ENCODE measurements at places on chromosomes 2 and 18.

- no peak for DNase-seq
Observed at GRCh38 chr2:201852878-201853415, 46.6 kb downstream of the CDK15 start.

DNA sequence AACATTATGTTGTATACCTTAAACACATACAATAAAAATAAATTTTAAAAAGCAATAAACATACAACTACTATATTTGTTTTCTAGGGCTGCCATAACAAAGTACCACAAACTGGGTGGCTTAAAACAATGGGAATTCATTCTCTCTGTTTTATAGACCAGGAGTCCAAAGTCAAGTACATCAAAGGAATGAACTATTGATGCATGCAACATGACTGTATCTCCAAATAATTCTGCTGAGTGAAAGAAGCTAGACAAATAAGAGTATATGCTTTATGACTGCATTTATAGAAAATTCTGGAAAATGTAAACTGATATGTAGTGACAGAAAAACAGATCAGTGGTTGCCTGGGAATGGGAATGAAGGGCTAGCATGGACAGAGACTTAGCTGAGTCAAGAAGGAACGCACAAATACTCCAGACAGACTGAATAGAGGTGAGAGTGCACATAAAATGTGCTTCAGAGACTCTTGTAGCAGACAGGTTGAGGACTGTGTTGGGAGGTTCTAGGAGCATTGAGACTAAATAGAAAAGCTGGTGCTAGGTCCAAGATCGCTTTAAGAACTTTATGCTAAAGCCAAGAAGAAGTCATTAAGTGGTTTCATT lies 11.0 kb upstream of the PLA2R1 start:
- DNase-seq, result no peak

GRCh38 chr2:177731384-177731783 lies 338.8 kb downstream of the AGPS start:
- no peak for DNase-seq

- no peak for DNase-seq
Observed at GRCh38 chr2:129058981-129059380, 740.3 kb upstream of the HS6ST1 start.

GRCh38 chr2:28576714-28577113 lies 80.9 kb downstream of the PLB1 start:
- no peak for DNase-seq

- DNase-seq, result no peak
Observed at GRCh38 chr18:34467058-34467457, 242.3 kb upstream of the NOL4 start.

DNA sequence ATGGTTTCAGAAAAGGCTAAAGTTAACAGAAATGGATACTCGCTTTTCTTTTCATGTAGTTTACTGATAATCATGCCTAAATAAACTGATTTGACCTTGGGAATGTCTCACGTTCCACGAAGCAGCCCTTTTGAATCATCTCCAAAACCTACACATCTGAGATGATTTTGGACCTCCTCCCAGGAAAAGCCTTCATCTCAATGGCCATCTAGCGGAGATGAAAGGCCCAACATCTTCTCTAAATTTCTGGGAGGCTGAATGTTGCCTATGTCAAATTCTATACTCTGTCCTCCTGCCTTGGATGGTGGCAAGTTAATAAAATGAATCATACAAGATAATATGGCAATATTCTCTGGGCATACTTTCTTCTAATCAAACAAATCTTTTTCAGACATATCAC lies 448.5 kb downstream of the ZEB2 start:
- no peak for DNase-seq

DNA sequence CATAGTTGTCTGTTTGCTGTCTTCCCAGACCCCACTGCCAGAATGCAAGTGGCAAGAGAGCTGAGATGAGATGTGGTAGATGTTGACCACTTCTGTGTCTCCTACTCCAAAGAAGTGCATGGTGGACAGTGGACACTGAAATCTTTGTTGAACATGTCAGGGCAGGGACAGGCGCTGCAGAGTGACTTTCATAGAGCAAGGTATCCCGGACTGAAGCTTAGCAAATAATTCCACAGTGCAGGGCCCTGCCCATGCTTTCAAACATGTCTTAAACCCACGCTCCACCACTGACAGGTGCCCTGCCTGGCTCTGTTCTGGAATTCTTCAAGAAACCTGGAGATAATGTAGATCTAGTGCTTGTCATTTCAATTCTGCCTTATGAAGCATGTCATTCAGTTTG lies 470.5 kb upstream of the ID2 start:
- no peak for DNase-seq

- DNase-seq, result no peak
Observed at GRCh38 chr2:218745559-218746469, 35.2 kb downstream of the TTLL4 start.

DNA sequence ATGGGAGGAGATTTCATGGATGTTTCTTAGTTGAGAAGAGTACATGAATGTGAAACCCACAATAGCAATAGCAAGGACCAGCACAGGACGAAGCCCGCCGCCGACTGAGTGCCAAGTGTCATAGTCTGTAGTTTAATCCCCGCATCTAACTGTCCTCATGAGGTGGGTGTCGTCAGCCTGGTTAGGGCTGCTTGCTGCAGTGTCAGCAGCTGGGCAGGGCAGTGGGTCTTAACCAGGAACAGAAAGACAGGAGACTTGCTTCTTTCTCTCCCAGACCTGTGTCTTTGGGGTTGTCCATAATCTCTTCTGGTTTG lies 146.6 kb downstream of the VAPA start:
- no peak for DNase-seq

DNA sequence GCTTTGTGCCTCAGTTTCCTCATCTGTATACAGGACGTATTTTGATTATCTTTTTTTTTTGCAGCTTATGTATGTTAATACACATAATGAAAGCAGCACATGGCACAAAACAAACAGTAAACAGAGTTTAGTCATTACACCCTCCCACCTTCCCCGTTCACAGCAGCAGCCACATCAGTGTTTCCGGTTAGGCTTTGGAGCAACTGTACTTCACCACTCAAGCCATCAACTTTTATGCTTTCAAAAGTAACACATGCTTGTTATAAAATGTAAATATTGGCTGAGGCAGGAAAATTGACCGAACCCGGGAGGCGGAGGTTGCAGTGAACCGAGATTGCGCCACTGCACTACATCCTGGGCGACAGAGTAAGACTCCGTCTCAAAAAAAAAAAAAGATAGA lies 117.3 kb downstream of the MTCL1 start:
- DNase-seq, result no peak

- no peak for DNase-seq
Observed at GRCh38 chr18:21241301-21242048, 557 bp upstream of the GREB1L start.

DNA sequence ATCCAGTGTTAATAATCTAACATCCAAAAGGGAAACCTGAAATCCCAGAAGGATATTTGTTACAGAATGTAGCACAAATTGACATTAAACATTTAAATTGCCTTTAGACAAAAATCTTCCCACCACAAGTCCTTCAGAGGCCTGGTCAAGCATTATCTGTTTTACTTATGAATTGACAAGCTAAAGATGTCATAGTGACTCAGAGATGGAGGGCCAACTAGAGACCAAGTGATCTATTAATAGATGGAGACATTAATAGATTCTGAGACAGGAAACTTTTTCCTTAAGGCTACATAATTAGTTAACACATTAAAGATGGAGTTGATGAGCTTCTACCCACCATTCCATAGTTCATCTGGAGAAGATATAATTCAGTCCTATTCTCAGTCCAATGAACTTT lies 526.2 kb downstream of the IRS1 start:
- DNase-seq, result no peak

DNA sequence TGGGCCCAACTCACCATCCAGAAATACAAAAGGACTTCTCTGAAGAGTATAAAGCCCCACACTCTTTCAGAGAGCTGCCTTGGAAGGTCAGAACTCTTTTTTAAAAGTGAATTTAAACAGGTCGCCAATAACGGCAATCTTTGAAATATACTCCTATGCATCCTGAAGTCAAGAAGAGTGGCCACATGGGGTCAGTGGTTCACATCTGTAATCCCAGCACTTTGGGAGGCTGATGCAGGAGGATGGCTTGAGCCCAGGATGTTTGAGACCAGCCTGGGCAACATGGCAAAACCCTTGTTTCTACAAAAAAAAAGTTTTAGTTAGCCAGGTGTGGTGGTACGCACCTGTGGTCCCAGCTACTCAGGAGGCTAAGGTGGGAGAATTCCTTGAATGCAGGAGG lies 68.1 kb upstream of the FZD7 start:
- no peak for DNase-seq

- DNase-seq, result no peak
Observed at GRCh38 chr2:31018280-31018679, 120.0 kb downstream of the GALNT14 start.

- no peak for DNase-seq
Observed at GRCh38 chr2:170091436-170091835, 86.5 kb upstream of the MYO3B start.

DNA sequence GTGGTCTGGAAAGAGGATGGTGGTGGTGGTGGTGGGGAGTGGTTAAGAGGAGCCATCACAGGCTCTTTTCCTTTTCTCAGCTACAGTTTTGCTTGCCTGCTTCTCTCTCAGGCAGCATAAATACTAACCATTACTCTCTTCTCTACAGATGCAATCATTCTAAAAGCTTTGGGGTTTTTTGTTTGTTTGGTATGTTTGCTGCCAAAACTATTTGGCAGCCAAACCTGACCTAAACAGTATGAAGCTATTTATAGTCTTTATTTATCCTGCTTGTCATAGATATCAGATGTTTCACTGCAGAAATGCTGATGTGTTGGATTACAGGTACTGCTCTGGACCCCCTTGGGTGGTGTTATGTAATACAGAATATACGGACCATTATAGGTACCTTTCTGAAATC lies 15.3 kb downstream of the SIX3 start:
- no peak for DNase-seq

GRCh38 chr2:162092658-162093556 lies 18.9 kb upstream of the DPP4 start:
- DNase-seq, result no peak
